ENCODE measurements at places on chromosomes 16 and 17. TPM values are rescaled to one million over a fixed set of nuclear protein-coding genes. Genes with fewer than 3 reads are reported as not detected.

DNA sequence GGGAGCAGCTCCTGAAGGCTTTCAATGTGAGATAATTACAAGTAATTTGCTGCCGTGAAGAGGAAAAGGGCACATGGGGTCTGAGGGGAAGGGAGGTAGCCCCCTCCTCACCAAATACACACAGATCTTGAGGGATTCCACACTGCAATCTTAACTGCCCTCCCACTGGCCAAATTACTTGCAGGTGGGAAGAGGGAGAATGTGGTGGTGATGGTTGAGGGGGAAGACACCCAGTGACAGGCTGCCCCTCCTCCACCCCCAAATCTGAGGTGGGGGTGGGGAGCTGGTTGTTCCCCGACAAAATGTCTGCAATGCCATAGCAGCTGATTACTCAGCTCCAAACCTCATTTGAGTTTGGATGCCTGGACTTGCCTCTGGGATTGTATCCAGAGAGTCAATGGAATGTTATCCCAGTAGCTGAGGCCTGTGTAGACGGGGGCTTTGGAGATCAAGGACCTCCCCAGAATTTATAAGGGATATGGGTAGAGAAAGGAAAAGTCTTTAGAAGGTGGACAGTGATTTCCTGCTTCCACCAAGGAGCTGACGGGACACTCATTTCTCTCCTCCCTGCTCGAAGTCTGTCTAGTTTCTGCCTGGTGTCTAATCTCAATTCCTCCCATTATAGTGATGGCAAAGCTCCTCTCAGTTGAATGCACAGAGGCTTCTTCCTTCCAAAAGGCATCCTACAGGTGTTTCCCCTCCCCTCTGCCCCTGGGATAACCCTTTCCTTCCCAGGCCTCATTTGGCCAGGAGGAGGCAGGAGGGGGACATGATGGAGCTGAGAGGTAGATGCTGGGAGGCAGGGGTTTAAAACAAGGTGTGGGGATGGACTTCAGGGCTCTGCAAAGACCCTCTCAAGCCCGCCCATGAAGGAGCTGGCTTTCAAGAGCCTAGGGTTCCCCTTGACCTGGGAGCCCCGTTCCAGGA is 8.7 kb downstream of the DLX4 start:
- DNase-seq, result peak; percentile 44

GRCh38 chr16:48907906-48908634 is 298.1 kb upstream of the N4BP1 start:
- no peak for DNase-seq

- DNase-seq, result peak; percentile 70
These were observed 59.4 kb upstream of the ALOX12 start for GRCh38 chr17:6936370-6937028.

DNA sequence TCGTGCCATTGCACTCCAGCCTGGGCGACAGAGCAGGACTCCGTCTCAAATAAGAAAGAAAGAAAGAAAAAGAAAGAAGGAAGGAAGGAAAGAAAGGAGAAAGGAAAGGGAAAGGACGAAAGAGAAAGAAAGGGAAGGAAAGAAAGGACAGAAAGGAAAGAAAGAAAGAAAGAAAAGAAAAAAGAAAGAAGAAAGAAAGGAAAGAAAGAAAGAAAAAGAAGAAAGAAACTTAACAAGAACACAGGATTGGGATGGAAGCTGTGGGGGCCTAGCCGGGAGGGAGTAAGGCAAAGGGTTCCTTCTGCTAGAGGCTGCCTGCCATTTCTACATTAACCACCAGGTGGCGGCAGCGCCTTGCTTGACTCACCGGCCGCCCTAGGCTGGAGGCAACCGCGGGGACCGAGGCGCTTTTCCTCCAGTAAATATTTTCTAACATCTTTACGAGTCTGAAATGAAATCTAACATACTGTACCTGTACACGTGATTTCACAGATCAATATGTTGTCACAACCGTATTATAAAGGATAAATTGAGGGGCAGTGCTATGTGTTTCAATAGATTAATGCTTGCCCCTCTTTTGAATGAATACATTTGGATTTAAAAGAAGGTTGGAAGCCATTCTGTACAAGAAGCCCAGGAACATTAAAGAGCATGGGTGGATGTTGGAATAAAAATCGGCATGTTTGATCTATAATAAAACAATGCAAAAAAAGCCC is 6.1 kb downstream of the GJD3 start:
- DNase-seq, result peak; percentile 90

GRCh38 chr17:75240394-75241142 is 20.8 kb downstream of the GGA3 start:
- peak; percentile 69 for DNase-seq

Gene KIF2B
- not detected for total RNA-seq

Gene CARD14
- total RNA-seq, result not detected

Gene SPNS2
- total RNA-seq, result not detected

Gene TMEM92
- not detected for total RNA-seq

Gene CD300A
- total RNA-seq, result not detected

Data from GM23248 (cell line).